ENCODE measurements at places on chromosomes 3 and 15. TPM values are rescaled to one million over a fixed set of nuclear protein-coding genes. Genes with fewer than 3 reads are reported as not detected.
A peak's percentile ranks its signal among the peaks of the same experiment; 100 is the strongest.

Gene DZIP1L
- total RNA-seq, result 13.1 TPM

Gene STRA6
- 0.13 TPM for total RNA-seq

Gene GAP43
- total RNA-seq, result 4.0 TPM

Gene ZSCAN2
- 8.3 TPM for total RNA-seq

Gene MINDY2
- 28.7 TPM for total RNA-seq

Gene ZNF385D
- total RNA-seq, result 8.1 TPM

Gene MAGI1
- 17.1 TPM for total RNA-seq

Gene VWA5B2
- total RNA-seq, result 0.32 TPM

Gene CDC25A
- total RNA-seq, result 0.97 TPM

Gene CDHR4
- total RNA-seq, result not detected

Gene CAPN3
- 2.3 TPM for total RNA-seq

Gene KBTBD8
- total RNA-seq, result 3.3 TPM

DNA sequence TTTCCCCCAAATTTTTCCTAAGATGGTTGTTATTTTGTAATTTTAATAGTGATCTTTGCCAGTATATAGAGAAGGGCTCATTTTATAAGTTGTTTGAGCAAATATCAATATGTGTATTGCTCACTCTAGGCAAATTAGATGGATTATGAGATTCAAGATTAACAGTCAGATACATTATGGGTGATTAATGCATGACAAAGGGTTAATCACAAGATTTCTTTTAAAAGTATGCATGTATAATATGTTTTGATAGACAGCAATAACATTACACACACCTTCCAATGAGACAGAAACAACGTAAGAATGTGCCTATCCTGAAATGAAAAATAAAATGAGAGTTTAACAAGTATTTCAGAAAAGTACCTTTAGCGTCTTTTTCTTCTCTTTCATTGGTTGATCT is 547.6 kb upstream of the AGTR1 start:
- DNase-seq, result no peak

- no peak for DNase-seq
These were observed 7.7 kb upstream of the OSBPL11 start for GRCh38 chr3:125602752-125603649.

DNA sequence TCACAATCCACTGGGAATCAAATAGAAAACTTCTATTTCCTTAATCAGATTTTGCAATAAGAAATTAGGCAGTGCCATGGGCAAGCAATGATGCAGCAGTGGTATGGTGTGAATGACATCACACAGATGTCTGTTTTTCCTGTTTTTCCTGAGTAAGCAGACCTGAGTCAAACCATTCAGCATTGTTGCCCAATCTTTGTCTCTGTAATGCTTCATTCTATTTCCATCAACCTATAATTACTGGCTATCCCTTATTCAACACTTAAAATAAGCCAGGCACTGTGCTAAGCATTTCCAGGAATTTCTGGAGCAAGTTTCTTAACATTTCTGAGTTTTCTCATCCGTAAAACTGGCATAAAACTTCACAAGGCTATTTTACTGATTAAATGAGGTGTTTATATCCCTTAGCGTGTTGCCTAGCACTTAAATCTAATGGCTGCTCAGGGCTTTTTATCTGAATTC is 11.3 kb upstream of the OXSR1 start:
- no peak for DNase-seq

- no peak for DNase-seq
These were observed 30.0 kb downstream of the UBE2E1 start for GRCh38 chr3:23835802-23836201.

- DNase-seq, result no peak
These were observed 109.8 kb upstream of the C3orf80 start for GRCh38 chr3:160115387-160115786.

DNA sequence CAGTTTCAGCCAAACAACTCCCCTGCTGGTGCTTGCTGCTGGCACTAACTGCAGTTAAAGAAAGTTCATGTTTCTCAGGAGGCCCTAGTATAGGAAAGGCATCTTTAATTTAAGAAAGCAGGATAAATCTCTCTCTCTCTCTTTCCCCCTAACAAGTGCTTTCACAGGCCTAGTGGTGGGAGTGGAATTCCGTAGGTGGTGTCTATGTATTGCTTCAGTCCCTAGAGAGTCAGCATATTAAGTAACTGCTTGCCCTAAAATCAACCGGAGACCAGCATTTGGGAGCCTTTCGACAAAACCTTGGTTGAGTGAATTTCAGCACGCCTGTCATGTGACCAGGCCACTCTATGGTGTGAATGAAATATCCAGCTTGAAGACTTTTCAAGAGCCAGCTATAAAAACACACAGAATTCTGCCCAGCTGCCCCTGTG is 169.2 kb upstream of the TGFBR2 start:
- no peak for DNase-seq

GRCh38 chr3:59784164-59784563 is 734.3 kb upstream of the CFAP20DC start:
- no peak for DNase-seq

DNA sequence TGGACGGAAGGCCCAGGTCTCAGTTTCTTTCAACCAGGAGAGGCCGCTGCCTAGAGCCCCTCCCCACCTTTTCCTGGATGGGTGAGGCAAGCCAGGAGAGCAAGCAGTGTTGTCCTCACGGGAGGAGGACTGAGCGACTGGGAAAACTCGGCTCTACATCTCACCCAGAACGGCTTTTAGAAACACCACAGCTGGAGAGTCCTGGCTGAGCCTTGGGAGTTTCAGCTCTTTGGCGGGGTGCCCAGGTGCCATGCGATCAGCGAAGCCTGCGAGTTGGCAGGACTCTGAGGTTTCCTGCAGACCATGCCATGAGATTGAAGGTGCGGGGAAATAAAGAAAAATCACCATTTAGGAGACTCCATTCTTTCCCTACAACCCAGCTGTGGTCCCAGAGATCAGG is 26.0 kb downstream of the PPCDC start:
- DNase-seq, result no peak

GRCh38 chr15:90557186-90558084 is 27.7 kb downstream of the CRTC3 start:
- no peak for DNase-seq

DNA sequence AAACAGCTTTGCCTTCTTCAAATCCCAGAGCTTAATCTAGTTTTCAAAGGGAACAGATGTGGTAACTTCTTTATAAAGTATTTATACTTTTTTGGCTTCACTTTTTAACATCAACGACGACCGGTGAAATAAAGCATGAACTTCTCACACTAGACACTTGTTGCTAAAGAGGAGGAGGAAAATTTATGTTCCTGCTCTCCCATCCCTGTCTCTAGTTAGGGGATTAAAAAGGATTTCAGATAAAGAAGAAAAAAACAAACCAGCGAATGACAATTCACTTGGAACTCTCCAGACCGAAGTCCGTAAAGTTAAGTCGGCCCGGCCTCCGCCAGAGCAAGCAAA is 672 bp downstream of the NEDD4 start:
- DNase-seq, result no peak

DNA sequence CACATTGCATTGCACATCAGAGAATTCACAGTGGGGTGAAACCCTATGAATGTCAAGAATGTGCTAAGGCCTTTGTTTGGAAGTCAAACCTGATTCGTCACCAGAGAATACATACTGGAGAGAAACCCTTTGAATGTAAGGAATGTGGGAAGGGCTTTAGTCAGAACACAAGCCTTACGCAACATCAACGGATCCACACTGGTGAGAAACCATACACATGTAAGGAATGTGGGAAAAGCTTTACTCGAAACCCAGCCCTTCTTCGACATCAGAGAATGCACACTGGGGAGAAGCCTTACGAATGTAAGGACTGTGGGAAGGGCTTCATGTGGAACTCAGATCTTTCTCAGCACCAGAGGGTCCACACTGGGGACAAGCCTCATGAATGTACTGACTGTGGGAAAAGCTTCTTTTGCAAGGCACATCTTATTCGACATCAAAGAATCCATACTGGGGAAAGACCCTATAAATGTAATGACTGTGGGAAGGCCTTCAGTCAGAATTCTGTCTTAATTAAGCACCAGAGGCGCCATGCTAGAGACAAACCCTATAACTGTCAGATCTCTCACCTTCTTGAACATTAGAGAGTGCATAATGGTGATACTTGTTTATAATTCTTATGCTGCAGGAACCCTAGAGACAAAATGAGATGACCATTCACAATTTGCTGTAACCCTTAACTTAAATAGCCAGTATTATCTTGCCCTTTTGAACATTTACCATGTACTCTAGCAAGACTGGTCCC is 9.0 kb downstream of the ZNF662 start:
- DNase-seq, result peak; percentile 26
